CD4-positive, alpha-beta T cell treated with Interleukin-4 for 4 hours (primary cell): ENCODE measurements at places on chromosomes 16 and 17.

- no peak for DNase-seq
These were observed 388.5 kb upstream of the CA10 start for GRCh38 chr17:52546990-52547389.

GRCh38 chr16:71347146-71347545 is 11.4 kb upstream of the CALB2 start:
- DNase-seq = no peak

- no peak for DNase-seq
These were observed 638.0 kb downstream of the MAF start for GRCh38 chr16:78962457-78962929.

DNA sequence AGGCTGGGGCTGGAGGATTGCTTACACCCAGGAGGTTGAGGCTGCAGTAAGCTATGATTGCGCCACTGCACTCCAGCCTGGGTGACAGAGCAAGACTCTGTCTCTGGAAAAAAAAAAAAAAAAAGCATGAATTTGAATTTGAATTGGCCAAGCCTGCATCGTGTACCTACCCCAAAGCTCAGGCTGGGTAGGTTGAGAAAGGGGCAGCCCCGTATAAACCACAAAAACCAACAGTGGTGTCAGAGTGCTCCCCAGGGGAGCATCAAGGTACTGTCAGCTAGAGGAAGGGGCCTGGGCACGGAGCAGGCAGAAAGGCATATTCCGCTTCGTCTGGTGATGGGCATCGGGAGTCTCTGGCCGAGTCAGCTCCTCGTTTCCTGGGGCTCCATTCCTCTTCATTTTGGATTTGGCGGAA is 40.9 kb downstream of the RAP1GAP2 start:
- DNase-seq = peak; percentile 53

DNA sequence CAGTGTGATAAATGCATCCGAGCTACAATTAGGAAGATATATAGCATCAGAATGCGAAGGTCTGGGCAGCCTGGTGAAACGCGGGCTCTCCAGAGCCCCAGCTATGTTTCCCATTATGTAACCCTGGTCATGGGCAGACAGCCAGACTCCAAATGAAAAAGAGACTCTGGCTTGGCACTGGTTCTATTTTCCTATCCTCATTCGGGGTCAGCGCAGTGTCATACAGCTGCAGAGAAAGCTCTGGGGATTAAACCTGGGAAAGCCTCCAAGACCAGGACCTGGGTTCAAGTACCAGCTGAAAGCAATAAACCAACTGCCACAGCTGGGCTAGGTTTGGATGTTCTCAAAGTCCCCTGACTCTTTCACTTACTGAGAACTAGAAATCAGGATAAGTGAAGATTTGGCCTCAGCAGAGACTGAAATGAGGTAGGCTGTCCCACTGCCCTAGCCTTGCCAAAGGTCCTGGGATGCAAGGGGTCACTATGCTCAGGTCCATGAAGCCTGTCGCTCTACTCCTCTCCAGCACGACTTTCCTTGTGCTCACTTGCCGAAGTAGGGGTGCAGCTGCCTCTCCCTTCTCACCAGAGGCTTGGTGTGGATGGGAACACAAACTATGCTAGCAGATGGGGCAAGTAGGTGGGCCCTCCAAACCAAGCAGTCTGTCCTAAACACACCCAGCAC is 123.8 kb downstream of the SMG6 start:
- no peak for DNase-seq

GRCh38 chr16:53024045-53024444 is 28.7 kb downstream of the CHD9NB start:
- no peak for DNase-seq

DNA sequence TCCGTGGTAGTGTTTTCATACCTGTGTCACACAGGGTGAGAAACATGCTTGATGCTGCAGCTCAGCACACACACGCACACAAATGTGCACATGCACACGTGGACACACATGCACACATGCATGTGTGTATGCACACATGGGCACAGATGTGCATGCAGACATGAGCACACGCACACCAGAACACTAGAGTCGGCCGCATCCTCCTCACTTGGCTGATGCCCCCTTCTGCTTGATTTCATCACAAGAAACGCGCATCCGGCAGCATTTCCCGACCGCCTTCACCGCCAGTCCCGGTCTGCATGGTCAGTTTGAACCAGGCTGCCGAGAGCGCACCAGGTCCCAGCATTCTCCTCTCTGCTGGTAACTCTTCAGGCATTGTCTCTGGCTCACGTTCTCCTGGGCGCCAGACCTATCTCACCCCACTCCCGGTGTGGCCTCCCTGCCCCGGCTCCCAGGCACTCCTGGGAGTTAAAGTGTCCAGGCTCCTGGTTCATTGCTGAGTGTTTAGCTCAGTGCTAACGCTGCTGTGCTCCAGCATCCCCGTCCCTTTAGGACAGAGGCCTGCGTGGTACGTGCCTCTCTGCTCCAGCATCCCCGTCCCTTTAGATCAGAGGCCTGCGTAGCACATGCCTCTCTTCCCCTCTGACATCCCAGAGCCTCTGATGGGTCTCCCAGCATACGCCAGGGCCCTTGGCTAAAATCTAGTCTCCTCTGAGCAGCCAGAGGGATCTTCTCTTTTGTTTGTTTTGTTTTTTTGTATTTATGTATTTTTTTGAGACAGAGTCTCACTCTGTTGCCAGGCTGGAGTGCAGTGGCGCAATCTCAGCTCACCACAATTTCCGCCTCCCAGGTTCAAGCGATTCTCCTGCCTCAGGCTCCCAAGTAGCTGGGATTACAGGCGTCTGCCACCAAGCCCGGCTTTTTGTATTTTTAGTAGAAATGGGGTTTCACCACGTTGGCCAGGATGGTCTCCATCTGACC is 16.0 kb downstream of the BAIAP2 start:
- DNase-seq = no peak

DNA sequence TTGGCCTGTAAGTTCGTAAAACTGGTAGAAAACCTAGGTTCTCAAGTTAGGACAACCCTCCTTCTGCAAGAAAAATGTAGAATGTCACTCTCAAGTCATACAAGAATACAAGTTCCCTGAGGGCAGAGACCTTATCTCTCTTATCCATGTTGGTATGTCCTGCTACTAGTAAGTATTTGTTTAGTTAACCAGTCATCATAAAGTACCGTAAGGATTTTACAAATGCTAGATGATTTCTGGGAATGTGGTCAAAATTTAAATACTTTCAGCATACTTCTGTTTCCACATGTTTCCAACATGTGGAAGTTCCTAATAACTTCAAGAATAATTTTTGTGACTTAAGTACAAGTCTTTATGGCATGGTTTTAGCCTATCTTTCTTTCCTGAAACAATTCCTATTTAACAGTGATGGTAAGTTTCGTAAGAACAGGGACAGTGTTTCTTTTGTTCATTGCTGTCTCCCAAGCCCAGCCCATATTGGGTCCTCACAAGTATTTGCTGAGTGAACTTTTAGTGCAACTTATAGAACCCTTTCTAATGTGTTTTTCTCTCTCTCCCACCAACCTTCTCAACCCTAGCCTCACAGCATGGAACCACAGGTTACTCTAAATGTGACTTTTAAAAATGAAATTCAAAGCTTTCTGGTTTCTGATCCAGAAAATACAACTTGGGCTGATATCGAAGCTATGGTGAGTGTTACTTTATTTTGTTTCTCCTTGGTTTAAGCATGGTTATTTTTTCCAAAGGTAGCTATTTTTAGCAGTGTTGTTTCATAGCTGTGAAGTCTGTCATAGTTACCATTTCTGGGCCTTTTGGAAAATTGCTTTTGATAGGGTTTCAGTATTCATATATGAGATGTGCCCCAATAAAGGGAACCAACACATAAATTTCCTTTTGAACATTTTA is 4.5 kb downstream of the NBR1 start:
- DNase-seq = no peak

DNA sequence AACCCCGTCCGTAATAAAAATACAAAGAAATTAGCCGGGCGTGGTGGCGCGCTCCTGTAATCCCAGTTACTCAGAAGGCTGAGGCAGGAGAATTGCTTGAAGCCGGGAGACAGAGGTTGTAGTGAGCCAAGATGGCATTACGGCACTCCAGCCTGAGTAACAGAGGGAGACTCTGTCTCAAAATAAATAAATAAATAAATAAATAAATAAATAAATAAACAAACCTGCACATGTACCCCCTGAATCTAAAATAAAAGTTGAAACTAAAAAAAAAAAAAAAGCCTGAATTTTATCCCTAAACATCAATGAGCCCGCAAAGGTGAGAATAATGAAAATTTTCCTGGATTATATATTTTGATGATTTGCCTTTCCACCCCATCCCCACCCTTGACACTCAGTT is 124.7 kb downstream of the CDH11 start:
- DNase-seq = no peak

DNA sequence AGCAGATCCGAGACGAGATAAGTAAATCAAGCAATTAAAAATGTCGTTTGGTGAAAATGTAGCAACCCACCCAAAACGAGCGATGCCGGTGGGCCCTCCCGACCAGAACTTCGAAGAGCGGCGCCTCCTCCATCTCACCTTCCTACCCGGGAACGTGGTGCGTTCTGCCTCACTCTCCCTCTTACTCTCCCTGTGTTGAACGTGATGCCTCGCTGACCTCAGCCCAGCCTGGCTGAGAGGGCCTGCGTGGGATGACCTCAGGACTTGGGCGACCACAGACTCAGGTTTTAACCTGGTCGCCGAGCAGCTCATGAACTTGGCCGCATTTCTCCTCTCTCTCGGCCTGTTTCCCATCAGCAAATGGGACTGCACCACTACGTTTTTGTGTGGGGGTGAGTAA is 69.7 kb upstream of the RPL38 start:
- no peak for DNase-seq

GRCh38 chr16:2424061-2425007 is 4.9 kb upstream of the CCNF start:
- DNase-seq = no peak

GRCh38 chr17:28685366-28685765 is 23.4 kb downstream of the SUPT6H start:
- no peak for DNase-seq

- DNase-seq = no peak
These were observed 11.2 kb downstream of the METRNL start for GRCh38 chr17:83090444-83091256.

DNA sequence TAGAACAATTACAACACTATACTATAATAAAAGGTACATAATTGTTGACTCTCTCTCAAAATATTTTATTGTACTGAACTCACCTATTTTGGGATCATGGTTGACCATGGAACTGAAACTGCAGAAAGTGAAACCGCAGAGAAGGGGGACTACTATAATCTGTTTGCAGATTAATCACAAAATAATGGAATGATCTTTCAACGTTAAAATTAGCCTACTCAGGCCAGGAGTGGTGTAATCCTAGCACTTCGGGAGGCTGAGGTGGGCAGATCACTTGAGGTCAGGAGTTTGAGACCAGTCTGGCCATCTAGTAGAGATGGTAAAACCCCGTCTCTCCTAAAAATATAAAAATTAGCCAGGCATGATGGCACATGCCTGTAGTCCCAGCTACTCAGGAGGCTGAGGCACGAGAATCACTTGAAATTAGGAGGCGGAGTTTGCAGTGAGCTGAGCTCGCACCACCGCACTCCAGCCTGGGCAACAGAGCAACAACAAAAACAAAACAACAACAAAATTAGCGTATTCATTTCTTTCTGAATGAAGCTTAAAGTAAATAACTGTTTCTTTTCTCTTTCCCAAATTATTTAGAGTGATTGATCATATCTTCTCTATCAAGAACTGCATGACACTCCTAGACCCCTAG is 45.6 kb downstream of the IKZF3 start:
- DNase-seq = peak; percentile 52

DNA sequence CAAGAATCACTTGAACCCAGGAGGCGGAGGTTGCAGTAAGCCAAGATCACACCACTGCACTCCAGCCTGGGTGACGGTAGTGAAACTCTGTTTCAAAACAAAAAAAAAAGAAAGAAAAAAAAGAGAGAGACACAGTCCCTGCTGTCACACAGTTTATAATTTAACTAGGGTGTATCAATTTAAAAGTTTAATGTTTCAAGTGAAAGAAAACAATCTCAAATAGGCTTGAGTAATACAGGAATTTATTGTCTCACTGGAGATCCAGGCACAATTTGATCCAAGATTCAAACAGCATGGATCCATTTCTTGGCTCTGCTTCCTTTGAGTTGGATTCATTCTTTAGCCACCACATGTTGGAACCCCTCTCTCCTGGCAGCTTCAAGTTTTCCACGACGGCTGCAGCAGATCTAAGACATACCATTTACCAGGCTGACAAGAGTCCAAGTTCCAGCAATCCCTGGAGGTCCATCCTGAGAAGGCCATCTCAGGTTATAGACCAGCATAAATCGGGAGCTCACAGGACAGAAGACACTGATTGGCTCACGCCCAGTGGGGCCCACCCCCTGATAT is 97.5 kb downstream of the YPEL2 start:
- DNase-seq = no peak

DNA sequence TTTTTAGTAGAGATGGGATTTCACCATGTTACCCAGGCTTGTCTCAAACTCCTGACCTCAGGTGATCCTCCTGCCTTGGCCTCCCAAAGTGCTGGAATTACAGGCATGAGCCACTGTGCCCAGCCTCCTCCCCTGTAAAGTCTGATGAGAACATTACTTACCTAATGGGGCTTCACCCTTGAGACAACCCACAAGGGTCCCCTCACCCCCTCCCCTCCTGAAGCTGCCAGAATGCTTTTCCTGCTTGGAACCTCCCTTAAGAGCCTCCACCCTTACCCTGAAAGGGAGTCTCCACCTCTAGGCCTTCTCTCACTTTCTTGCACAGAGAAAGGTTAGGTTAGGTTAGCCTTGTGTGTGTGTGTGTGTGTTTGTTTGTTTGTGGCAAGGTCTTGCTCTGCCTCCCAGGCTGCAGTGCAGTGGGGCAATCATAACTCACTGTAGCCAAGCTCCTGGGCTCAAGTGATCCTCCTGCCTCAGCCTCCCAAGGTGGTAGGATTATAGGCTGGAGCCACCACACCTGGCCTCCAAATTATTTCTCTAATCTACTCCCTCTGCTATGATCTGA is 8.9 kb downstream of the SLC5A11 start:
- DNase-seq = no peak

- no peak for DNase-seq
These were observed 22.3 kb upstream of the NAGS start for GRCh38 chr17:43982171-43982570.

DNA sequence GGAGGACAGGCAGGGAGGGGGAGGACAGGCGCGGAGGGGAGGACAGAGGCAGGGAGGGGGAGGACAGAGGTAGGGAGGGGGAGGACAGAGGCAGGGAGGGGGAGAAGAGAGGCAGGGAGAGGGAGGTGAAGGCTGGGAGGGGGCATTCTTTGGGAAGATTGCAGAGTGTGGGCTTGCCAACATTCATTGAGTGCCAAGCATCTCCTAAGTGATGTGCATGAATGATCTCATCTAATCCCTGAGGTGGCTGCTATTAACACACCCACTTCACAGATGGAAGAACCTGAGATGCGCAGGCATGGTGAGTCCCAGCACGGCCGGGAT is 58.3 kb downstream of the NT5M start:
- DNase-seq = no peak

DNA sequence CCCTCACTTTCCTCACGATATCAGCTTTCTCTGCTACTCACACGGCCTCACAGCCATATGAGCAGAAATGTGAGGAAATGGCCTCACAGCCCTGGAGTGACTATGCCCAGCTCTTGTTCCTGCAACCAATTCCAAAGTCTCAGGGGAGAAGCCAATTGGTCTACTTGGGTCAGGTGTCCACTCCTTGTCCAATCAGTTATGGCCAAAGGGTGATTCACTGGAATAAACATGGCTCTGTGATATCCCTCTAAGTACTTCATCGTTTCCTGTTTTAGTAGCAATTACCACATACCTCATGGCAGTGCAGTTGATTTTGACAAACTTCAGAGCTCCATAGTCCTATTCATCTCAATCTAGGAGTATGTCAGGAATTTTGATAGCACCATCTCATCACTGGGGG is 195.4 kb downstream of the KATNIP start:
- DNase-seq = no peak

- peak; percentile 17 for DNase-seq
These were observed at the start of gene PIK3R6 for GRCh38 chr17:8867361-8867981. TSS of gene PIK3R6 (minus strand) at chr17:8867674. CDS start at chr17:8849794, 17,880 bp downstream.

- no peak for DNase-seq
These were observed 227.1 kb upstream of the ZFHX3 start for GRCh38 chr16:73275024-73275423.
